ENCODE measurements at places on chromosomes 3 and 15. TPM values are rescaled to one million over a fixed set of nuclear protein-coding genes. Genes with fewer than 3 reads are reported as not detected.
A peak's percentile ranks its signal among the peaks of the same experiment; 100 is the strongest.

DNA sequence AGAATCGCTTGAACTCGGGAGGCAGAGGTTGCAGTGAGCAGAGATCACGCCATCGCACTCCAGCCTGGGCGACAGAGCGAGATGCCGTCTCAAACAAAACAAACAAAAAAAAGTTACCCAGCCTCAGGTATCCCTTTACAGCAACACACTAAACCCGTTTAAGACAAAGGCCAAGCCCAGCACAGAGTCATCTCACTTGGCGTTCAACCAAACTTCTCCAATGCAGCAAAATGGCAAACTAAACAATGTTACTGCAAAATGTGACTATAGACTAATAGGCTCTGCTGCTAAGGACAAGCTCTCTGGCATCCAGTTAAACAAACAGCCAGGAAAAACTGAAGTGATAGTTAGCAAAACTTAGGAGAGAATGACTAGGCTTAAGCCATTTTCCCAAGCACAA is 6.4 kb upstream of the FAM219B start:
- no peak overlapping the region for H3K27ac ChIP-seq
- peaks cover 23% of the 10 kb centered on the region for H3K36me3 ChIP-seq
- no peak overlapping the region for H3K4me3 ChIP-seq
- H3K27me3 ChIP-seq, result no peaks in the 10 kb centered on the region

GRCh38 chr15:74642734-74643664 is 27.4 kb downstream of the CLK3 start:
- H3K27me3 ChIP-seq, result no peaks in the 10 kb centered on the region
- H3K27ac ChIP-seq, result no peak overlapping the region

GRCh38 chr3:123489400-123490004 is 40.6 kb upstream of the ADCY5 start:
- DNase-seq, result peak; percentile 29
- H3K27me3 ChIP-seq, result no peaks in the 10 kb centered on the region
- no peaks in the 10 kb centered on the region for H3K36me3 ChIP-seq
- H3K27ac ChIP-seq, result no peak overlapping the region

- H3K27ac ChIP-seq, result no peak overlapping the region
- H3K4me3 ChIP-seq, result no peak overlapping the region
- no peaks in the 10 kb centered on the region for H3K4me1 ChIP-seq
- DNase-seq, result no peak
These were observed 181.4 kb upstream of the GRM7 start for GRCh38 chr3:6679510-6679909.

The PLS1 gene
- 38.8 TPM for total RNA-seq

The UNC13C gene
- total RNA-seq, result not detected

All from HCT116 (cell line).